Glomerular endothelial cell (primary cell): ENCODE measurements at places on chromosomes 16 and 17.
A peak's percentile ranks its signal among the peaks of the same experiment; 100 is the strongest.

DNA sequence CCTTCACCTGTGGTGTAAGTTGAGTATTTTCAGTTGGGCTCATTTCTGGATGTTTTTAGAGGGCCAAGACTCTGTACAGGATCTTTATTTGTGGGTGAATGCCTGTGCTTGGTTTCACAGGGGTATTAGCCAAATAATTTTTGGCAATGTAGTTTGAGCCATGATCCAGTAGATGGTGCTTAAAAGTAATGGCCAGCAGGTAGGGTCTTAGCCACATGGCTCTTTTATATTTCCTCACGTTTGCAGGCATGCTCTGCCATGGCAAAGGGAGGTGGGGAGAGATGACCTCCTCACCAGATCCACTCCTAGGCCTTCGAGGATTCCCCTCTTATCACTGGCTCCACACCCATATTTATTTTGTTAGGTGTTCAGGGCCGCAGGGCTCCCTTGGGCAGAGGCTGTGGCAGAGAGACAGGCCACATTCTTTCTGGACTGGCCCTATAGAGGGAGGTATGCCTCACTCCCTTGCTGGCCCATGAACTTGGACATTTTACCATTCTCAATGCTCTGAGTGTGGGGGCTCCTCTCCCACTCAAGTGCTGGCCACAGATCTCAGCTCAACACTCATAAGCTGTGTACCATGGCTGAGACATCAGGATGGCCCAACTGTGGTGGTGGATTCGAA, 417.1 kb downstream of the XYLT1 start:
- DNase-seq, result no peak

- no peak for DNase-seq
These were observed 85.5 kb upstream of the HNF1B start for GRCh38 chr17:37830151-37830993.

- no peak for DNase-seq
These were observed 34.4 kb downstream of the DNAH3 start for GRCh38 chr16:21116148-21116693.

- no peak for DNase-seq
These were observed 24.8 kb downstream of the KLHDC4 start for GRCh38 chr16:87740909-87741424.

- no peak for DNase-seq
These were observed 106.3 kb upstream of the ADAMTS18 start for GRCh38 chr16:77541165-77541564.

- no peak for DNase-seq
These were observed 129 bp downstream of the IRX5 start for GRCh38 chr16:54930869-54931119.

DNA sequence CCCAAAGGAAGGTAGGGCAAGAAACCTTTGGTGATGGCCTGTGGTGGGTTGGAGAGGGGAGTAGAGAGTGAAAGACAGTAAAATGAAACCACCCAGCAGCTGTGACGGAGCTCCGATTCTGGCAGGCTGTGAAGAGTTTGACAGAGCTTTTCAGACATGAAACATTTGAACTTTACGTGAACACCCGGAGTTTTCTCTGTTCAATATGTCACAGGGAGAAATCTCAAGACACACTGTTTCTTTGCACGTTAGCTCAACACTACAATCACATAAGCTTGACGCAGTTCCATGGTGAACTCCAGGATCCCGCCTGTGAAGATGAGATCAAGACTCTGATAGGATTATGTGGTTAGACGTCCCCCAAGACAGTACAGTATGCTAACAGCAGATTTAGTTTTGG, 79.6 kb upstream of the CDH11 start:
- DNase-seq, result no peak

GRCh38 chr17:63075969-63076368, 109.9 kb downstream of the TANC2 start:
- no peak for DNase-seq

GRCh38 chr17:15109608-15110007, 155.5 kb downstream of the PMP22 start:
- no peak for DNase-seq

DNA sequence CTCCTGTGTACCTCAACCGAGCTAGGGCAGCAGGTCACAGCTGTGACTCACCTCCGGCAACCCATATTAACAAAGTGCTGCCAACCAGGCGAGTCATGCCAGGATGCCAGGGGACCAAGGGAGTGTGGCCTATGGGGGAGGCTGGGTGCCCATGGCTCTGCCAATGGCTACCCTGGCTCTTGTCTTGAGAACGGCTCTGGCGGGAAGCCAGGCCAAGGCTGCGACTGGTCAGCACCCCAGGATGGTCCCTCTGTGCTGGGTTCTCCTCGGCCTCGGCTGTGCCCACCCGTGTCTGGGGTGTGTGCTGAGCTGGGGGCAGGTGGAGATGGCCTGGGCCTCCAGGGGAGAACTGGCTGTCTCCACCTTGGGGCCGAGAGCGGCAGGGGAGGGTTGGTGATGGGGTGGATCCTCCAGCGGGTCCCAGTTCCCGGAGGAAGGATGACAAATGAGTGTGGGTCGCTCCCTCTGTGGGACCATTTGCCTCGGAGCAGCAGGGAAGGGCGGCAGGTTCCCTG, 75.8 kb downstream of the MRC2 start:
- no peak for DNase-seq

- no peak for DNase-seq
These were observed 8.9 kb upstream of the CIITA start for GRCh38 chr16:10868104-10868595.

DNA sequence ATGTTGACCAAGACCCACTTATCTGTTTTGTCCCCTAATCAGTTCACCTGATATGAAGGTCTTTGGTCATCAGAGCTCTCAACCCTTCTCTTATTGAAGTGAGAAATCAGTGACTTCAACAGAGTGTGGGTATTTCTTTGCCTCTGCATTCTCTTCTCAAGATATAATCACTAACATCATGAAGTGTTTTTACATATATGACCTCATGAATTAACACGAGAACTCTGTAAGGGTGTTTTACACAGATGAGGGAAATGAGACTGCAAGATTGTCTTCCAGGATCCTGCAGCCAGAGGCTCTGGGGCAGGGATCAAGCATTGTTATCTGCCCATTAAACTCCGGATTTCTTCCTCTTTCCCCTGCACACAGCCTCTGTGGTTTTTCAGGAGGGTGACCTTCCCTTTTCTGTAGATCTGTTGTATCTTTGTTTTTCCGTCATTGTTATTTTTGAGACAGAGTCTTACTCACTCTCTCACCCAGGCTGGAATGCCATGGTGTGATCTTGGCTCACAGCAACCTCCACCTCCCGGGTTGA, 22.7 kb downstream of the LCMT1 start:
- no peak for DNase-seq

GRCh38 chr17:7838090-7839075, 4.4 kb downstream of the KDM6B start:
- no peak for DNase-seq

GRCh38 chr16:732332-732731, 5.4 kb downstream of the HAGHL start:
- no peak for DNase-seq

DNA sequence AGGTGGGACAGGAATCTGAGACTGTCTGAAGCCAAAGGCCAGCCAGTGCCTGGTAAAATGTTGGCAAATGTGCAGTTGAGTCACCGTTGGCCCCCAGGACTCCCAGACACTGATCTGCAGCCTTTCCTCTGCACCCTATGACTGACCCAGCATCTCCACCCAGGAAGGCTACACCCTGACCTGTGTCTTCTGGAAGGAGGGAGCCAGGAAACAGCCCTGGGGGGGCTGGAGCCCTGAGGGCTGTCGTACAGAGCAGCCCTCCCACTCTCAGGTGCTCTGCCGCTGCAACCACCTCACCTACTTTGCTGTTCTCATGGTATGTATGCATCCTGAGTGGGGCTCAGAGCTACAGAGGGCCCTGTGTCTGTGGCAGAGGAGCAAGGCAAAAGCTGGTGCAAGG, 24.0 kb downstream of the ADGRG5 start:
- DNase-seq, result no peak

- peak; percentile 50 for DNase-seq
These were observed 12.4 kb downstream of the ATP5PD start for GRCh38 chr17:75034236-75034908.

- peak; percentile 18 for DNase-seq
These were observed 60.8 kb upstream of the CLEC18A start for GRCh38 chr16:69890114-69890891.

DNA sequence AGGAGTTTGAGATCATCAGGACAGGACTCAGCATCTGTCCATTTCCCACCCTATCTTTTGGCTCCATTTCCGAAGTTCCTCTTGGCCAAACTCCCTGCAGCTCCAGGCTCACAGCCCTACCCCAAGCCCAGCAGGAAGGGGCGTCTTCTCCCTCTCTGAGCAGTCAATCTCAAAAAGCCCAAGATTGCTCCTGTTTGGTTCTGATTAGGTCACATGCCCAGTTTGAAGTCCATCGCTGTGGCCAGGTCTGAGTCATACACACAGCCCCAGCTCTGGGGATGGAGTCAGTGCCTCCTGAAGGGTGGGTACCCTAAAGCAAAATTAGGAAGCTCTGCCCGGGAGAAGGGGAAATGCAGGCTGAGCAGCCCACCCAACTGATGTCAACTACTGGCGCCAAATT, 23.9 kb downstream of the SNX20 start:
- no peak for DNase-seq

DNA sequence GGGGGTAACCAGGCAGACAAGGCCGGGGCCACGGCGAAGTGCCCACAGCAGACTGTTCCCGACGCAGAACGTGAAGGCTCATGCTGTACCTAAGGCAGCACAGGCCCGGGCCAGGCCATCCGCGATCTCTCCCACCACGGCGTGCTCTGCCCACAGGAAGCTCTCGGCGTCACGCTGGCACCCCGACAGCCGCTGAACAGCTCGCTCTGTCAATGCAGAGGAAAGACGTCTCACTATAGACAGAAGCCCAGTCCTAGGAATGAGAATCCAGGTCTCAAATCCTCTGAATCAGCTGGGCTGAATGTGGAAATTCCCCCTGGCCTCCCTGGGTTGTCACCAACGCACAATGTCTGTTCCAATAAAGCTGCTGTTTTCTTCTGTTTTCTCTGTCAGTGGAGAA, 21.4 kb downstream of the SERPINF1 start:
- DNase-seq, result no peak

- DNase-seq, result no peak
These were observed 21.4 kb upstream of the TIMP2 start for GRCh38 chr17:78946631-78947030.

DNA sequence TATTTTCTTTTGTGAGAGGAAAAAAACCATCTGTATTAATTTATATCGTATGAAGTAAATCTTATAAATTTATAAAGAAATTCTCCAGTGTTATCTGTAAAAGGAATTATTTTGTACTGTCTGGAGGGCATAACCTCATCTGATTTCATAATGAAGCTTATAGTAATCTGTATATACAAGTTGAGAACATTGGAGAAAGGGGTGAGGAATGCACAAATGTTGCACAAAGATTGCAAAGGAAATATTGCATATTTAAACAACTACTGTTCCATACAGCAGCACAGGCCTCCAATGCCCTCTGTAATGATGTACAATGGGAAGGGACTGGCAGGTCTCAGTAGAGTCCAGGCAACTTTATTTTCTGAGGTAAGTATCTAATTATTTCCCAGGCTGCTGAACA, 50.8 kb upstream of the KCNJ16 start:
- no peak for DNase-seq

DNA sequence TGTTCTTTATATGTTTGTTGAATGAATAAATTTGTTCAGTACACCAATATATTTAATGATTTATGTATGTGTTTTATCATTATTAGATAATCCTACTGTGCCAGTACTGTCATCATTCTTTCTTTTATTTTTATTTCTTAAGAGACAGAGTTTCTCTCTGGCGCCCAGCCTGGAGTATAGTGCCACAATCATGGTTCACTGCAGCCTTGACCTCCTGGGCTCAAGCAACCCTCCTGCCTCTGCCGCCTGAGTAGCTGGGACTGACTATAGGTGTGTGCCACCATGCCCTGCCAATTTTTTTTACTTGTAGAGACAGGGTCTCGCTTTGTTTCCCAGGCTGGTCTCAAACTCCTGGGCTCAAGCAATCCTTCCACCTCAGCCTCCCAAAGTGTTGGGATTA, 41.8 kb downstream of the PAFAH1B1 start:
- no peak for DNase-seq

GRCh38 chr17:63589646-63590045, 11.0 kb upstream of the TACO1 start:
- DNase-seq, result no peak

GRCh38 chr17:17514361-17514992, 18.3 kb upstream of the RASD1 start:
- no peak for DNase-seq

DNA sequence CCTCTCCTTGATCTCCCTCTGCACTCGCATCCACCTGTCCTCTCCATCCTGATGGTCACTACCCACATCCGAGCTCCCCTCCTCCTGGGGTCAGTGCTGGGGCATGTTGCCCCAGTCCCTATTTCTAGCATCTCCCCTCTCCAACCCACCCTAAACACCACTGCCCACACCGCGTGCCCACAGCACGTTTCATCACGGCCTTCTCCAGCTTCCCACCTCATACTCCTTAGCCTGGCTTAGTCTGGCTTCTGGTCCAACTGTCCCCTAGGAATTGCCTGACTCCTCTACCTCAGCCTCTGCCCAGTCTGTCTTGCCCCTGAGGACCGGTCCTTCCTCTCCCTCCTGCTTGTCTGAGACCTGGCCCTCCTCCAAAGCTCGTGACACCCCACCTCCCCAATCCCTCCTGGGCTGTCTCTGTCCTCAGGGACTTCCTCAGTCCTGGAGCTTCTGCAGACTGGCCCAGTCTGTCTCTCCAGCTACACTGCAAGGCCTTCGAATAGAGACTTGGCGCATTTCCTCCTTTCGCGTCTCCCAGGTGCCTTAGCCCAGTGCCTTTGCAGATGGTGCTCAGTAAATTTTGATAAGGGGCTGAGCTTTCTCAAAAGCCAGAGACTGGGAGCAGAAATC, 4.9 kb downstream of the ALOX15 start:
- DNase-seq, result no peak
